Cortex of kidney (tissue), 1 donor: ENCODE measurements at places on chromosomes 5 and 9.

- no peak for DNase-seq
Measured at GRCh38 chr5:83973925-83974815, 253.5 kb upstream of the HAPLN1 start.

DNA sequence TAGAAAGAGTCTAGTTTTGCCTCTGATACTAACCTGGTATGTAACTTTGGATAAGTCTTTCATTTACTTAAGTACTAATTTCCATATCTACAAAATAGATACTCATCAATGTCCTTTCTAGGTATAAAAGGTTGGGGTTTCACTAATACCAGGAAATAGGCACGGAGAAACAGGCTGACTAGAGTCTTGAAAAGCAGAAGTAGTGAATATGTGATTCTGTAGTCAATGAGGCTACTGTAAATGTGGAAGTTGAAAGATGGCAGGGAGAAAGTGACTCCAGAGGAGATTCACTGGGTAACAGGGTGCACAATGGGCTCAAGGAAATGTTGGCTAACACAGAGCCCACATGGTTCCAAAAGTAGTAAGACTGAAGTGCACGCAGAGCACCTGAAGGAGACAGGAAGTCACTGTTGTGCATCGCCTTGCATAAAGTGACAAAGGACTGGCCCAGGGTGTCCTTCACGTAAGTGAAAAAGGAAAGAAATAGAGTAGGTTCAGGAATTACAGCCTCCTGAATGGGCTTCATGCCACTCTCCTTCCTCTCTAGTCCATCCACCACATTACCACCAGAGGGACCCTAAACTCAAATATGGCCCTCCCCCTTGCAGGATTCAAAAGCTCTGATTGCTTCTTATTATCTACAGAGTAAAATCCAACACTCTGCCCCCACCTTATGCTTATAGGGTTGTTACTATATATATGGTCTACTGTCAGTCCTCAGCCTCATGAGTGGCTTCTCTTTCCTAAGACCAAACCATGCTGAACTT is 288.0 kb upstream of the SMARCA2 start:
- DNase-seq: no peak

- DNase-seq: no peak
Measured at GRCh38 chr5:4243479-4244264, 648.0 kb downstream of the IRX1 start.

DNA sequence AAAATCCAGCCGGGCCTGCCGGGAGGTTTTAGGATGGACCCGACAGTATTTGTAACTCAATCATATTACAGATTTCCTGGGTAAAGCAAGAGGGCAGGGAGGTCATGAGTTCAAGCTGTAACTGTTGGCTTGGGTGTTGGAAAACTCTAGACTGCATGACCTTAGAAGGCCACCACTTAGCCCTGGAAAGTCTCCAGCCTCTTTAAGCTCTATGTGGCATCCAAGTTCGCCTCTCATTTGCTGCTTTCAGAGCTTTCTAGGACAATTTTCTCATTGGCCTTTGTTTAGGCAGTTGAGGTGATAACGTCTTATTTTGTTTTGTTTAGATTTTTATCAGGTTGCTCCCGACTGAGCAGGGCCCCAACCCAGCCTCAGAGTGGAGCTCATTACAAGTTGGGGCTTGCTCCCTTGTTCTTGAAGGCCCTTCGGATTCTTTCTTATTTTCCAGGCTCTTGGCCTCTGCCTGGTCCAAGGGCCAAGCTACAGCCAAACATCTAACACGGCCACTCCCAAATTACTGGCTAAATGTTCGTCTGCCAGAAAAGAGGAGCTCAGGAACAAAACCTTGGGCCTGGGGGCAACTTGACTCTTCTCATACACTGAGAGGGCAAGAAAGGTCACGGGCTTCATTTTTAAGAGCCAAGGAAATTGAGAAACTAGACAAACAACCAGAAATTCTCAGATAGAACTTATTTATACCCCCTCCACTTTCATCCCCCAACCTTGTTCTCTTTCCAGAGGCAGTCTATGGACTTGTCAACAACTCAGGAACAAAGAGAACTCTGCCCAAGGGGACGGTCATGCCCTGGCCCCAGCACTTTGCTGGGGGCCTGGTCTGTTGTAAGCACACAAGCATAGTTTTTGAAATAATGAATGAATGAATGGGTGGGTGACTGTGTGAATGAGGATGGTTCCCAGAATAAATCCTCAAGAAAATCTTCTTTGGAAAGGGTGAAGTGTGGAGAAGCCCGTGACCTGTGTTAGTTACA is 526.9 kb downstream of the BNC2 start:
- DNase-seq: no peak

- no peak for DNase-seq
Measured at GRCh38 chr5:171609806-171610452, 175.7 kb upstream of the SMIM23 start.

- no peak for DNase-seq
Measured at GRCh38 chr5:135153661-135154060, 119.6 kb upstream of the PITX1 start.

- DNase-seq: no peak
Measured at GRCh38 chr5:123992641-123993040, 480.7 kb downstream of the CSNK1G3 start.

- no peak for DNase-seq
Measured at GRCh38 chr9:85483208-85483607, 258.5 kb downstream of the AGTPBP1 start.

DNA sequence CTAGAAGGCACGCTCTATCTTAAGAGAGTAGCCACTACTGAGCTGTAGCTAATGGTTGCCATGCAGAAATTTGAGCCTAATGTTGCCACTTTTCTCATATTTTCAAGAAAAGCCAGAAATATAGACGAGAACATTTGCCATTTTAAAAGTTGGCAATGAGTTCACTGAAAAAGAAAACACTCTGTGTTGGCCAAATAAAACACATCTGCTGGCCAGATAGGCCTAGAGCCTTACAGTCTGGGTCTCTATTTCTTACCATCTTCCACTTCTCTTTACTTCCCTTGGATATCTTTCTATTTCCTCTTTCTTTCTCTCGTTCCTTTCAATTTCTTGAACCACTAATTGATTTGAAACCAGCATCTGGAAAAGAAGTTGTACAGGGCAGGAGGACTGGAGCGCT is 36.6 kb upstream of the VCAN start:
- DNase-seq: no peak

GRCh38 chr9:18447541-18447940 is 26.4 kb upstream of the ADAMTSL1 start:
- no peak for DNase-seq

DNA sequence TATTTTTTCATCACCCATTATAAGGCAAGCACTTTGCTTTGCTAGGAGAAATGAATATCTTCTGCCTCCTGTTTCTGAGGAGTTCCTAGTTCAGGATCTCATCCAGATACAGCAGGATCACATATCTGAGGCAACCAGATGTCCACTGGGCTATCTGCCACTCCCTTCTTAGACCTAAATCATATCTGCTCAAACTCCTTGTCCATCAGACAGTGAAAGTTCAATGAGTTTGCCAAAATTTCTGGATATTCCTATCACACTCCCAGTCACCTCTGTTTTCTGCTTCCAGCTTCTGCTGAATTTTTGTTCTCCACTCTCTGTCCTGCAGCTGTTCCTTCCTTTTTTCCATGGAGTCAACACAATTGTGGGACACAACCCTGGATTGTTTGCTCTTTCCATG is 54.2 kb upstream of the BASP1 start:
- no peak for DNase-seq

DNA sequence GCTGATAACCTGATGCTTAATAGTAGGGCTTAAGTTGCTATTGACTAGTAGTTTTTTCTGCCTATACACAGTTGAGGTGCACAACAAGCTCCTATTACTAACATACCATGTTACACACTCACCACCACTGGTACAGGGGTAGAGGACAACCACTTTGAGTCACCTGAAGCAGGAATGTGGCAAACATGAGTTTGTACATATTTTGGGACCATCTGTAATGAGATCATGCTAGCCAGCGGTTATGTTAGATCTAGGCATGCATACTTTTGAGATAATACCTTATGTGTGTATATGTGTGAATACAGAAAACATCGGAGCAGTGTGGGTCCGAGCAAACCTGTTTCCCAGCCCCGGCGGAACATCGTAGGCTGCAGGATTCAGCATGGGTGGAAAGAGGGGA is 72.8 kb upstream of the NXNL2 start:
- DNase-seq: no peak

DNA sequence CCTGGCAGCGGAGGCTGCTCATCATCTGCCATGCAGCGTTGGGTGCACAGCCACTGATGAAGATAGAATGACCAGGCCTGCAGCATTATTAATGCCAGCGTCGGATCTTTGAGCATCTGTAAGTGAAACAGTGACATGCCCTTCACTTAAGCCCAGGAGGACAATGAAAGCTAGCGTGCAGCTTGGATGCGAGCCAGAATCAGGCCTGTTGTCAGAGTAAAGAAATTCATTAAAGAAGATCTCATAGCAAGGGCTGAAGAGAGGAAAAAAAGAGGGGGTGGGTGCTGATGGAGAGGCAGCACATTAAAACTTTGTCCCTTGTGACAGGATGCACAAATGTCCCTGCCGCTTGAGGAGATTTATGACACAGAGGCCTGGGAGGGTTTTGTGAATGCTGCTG is 186.1 kb upstream of the MAST4 start:
- no peak for DNase-seq

- no peak for DNase-seq
Measured at GRCh38 chr5:142079306-142079721, 29.3 kb upstream of the NDFIP1 start.

- no peak for DNase-seq
Measured at GRCh38 chr5:126139086-126139485, 284.1 kb upstream of the GRAMD2B start.

DNA sequence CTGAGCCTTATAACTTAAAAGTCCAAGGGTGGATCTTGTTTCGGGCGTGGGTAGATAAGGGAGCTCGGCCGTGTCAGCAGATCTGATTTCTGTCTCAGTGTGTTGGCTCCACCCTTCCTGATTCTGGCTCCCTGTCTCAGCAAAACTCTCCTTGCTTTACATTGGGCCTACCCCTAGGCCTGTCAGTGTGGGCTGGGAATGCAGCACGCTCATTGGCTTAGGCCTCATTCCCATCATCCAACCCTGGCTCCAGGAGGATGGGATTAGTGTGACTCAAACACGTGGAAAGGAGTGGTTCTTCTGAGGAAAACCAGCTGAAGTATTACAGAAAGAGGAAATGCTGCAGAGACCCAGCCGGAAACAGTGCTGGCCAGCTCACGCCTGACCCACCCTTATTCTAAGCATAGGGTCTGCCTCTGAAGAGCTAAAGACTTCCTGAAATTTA is 59.9 kb downstream of the ZFAND5 start:
- DNase-seq: peak; percentile 6

DNA sequence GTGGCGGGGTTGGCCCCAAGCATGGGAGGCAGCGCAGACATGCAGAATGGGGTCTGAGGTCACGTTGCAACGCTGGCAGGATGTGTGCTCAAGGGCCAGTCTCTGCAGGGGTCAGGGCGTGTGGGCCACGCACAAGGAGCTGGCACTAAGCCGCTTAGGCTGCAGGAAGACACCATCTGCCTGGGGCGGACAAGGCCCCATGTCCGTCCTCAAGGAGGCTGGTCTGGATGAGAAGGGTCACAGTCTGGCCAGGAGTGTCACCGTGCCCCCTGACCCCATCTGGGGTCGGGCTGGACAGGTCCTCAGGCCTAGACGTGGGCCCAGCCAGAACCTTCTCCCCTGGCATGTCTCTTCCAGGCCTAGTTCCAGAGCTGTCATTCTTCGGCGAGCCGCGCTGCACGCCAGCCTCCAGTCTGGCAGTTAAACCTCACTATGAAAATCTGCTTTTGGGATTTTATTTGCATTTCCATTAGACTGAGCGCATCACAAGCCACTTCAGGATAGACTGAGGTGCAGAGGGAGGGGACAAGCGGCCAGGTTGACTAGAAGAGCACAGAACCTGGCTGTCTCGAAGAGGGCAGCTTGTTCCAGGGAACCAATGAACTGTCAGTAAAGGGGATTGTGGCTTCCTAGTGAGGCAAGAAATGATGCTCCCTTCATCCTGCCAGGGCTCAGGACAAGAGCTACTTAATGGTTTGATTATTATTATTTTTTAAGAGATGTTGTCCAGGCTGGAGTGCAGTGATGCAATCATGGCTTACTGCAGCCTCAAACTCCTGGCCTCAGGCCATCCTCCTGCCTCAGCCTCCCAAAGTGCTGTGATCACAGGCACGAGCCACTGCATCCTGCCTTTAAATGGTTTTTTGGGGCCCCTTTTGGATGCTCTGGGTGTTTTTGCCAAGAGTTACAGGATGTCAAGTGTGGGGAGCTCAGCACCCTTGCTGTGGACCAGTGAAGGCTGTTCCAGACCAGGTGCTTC is 4.3 kb downstream of the BRD3OS start:
- DNase-seq: no peak

- no peak for DNase-seq
Measured at GRCh38 chr5:107640568-107640967, 30.2 kb downstream of the EFNA5 start.

DNA sequence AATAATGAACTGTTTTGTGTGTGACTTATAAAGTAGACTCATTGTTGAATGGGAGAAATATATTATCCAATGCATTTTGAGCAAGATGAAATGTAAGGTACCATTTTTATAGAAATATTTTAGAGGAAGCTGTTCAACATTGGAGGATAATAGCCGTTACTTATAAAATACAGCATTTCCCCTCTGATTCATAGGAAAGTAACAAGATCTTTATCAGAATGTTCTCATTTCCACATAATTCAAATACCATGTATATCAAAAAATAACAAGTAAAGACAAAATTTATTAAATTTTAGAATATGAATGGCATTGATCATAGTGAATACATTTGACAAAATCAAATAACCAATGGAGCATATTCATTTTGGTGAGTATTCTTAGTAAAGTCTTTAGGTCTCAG is 346.7 kb upstream of the PTGER4 start:
- DNase-seq: no peak

- DNase-seq: no peak
Measured at GRCh38 chr9:78028926-78029325, 2.7 kb downstream of the GNAQ start.

- DNase-seq: no peak
Measured at GRCh38 chr5:53084546-53085255, 24.9 kb downstream of the MOCS2 start.

DNA sequence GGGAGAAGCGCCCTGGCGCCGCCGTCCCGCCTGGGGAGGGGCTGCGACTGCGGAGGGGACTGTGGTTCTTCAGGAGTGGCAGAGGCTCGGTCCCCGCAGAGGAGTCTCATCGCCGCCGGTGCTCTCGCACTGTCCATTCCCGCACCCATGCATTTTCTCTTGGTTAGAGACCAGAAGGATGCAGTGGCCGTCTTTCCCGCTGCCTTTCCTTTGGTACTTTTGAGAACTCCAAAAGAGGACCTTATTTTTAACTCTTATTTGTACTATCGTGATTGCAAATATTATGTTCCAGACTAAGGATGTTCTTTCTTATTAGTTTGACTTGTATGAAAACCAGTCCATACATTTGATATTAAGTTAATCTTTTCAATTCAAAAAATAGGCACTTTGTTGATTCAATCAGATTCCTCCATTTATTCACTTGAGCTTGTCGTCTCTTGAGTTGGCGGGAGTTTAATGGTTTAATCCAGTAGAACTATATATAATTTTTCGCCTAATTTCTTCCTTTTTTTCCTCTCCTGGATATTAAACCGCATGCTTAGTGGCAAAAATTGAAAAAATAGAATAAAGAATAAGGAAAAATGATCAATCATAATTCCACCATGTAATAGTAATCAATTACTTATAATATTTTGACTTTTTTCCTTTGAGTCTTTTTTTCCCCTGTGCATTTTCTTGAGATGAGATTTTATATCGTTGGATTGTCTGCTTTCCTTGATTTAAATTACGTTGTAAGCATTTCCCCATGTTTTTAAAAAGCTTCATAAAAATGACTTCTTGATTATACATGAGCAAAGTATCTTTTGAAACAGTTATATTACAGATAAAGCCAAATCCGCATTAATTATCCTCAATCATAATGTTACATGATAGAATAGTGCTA is 861 bp downstream of the ZFYVE16 start:
- DNase-seq: no peak
